ENCODE measurements at places on chromosomes 3 and 15.

- no peak for DNase-seq
These were observed 46.6 kb downstream of the DPPA2 start for GRCh38 chr3:109269577-109270275.

DNA sequence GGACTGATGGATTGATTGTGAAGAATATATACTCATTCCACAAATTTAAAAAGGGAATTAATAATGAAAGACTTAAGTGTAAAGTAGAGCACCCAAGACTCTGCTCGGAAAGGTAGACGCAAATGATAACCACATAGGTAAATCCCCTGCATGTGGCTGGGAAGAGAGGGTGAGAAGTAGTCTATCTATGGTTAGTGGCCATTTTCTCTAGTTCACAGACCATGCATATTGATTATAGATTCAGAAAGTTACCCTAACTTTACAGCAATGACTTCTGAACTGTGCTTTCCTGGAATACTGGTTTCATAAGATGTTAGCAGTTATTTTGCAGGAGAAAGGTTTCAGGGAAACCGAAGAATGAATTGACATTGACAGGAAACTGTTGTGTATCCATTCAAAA lies 51.7 kb downstream of the CASR start:
- DNase-seq = no peak

GRCh38 chr3:128585974-128586373 lies 64.6 kb downstream of the RPN1 start:
- DNase-seq = no peak

GRCh38 chr3:3848923-3849275 lies 49.7 kb downstream of the LRRN1 start:
- peak; percentile 48 for DNase-seq

GRCh38 chr15:40118473-40118872 lies 9.8 kb upstream of the BMF start:
- DNase-seq = no peak

DNA sequence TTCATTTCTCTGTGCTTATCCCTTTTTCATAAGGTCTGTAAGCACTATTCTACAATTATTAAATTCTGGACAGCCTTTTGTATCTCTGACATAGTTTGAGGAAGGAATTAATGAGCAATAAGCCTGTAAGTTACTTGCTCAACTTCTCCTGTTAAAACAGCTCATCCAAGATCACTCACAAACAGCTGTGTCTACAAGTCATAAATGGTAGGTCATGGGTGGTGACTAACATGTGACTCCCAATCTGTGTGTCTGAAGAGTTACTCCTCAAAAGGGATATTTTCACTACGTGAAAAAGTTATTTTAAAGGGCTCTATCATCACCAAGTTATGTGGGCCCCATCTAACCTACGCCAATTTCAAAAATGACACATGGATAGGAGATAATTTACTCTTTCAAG lies 145.2 kb upstream of the CBLB start:
- no peak for DNase-seq

- DNase-seq = no peak
These were observed 128.0 kb upstream of the CBLB start for GRCh38 chr3:105996781-105997180.

- no peak for DNase-seq
These were observed 50.1 kb upstream of the GATM start for GRCh38 chr15:45428491-45428890.

DNA sequence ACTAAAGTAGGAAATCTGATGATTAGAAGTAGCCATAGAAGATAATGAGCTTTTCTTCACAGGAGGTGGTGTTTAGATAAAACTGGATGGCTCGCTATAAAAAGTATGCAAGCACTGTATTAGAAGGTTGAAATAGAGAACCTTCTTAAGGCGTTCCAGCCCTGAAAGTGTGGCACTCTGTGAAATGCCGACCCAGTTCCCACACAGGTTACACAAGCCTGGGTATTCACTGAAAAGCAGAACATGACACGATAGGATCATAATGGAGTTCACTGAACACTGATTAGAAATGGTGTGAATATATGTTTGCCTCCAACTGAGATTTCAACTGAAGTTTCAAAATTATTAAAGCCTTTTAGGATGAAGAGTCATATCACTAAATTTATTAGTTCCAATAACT lies 15.0 kb upstream of the LRRC34 start:
- DNase-seq = no peak

DNA sequence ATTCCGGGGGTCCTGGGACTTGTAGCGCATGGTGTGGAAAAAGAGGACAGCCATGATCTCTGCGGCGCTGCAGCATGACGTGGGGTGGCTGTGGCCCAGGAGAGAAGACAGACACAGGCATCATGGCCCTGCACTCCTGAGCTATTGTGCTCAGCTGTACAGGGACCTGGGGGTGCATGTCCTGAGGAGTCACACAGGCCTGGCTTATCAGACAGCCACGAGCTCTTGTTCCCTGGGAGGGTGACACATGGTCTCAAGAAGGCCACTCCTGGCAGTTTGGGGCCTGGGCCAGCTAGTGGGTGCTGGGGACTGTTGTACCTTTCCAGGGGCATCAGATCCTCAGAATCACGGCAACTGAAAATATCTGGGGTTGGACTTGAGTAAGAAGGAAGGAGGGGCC lies 13.7 kb downstream of the TKT start:
- no peak for DNase-seq

- DNase-seq = no peak
These were observed 43.7 kb downstream of the NMD3 start for GRCh38 chr3:161264852-161265251.

DNA sequence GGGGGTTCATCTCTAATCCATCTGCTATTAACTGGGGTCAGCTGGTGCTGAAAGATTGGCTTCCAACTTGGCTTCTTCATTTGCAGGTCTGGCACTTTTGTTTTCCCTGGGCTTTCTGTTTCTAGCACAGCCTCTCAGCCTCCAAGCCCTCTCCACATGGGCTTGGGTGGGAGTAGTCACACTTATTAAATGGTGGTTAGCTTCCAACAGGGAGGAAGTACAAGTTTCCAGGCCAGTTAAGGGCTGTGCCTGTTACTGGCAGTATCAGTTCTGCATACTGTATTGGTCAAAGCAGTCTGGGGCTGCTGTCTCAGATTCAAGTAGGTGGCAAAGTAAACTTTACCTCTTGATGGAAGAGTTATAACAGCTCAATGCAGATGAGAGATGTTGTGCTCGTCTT lies 627.1 kb upstream of the CCDC54 start:
- DNase-seq = no peak

- DNase-seq = no peak
These were observed 298.9 kb upstream of the RORA start for GRCh38 chr15:61527836-61528580.

- peak; percentile 78 for DNase-seq
These were observed 21.3 kb downstream of the DUT start for GRCh38 chr15:48352474-48353072.

GRCh38 chr3:169241991-169242707 lies 421.4 kb downstream of the MECOM start:
- peak; percentile 80 for DNase-seq

DNA sequence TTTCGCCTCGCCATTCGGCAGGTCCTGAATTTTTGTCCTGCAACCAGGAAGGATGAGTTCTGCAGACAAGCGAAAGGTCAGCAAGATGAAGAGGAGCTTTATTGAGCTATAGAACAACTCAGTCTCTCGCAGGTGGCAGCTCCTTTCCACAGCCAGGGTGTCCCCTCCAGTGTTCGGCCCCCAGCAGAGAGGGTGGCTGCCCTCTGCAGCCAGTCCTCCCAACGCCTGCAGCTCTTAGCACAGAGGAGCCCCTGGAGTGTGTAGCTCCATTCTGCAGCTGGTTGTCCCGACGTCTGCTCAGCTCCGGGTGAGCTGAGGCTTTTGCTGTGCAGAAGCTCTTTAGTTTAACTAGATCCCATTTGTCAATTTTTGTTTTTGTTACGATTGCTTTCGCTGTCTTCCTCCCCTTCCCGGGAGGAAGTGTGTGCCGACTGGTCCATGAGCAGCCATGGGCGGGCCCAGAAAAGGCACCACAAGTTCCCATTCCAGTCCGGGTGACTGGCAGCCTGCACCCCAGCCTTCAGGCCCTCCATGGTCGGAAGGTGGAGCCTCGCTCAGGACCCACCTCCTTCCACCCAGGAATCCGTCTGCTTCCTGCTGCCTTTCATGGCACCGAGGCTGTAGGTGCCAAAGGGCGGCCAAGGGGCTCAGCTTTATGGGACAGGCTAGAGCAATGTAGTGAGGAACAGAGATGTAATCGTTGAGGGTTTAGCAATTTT lies 497.8 kb upstream of the CNTN4 start:
- no peak for DNase-seq

- no peak for DNase-seq
These were observed 114.4 kb upstream of the ABHD17C start for GRCh38 chr15:80580536-80581260.

- no peak for DNase-seq
These were observed 1.3 kb upstream of the PPP4R2 start for GRCh38 chr3:72995337-72995736.

GRCh38 chr15:43957724-43958123 lies 130.9 kb downstream of the WDR76 start:
- DNase-seq = no peak

- no peak for DNase-seq
These were observed 18.4 kb downstream of the KBTBD12 start for GRCh38 chr3:127933396-127933795.

- no peak for DNase-seq
These were observed 7.6 kb downstream of the ANXA2 start for GRCh38 chr15:60390231-60390630.

DNA sequence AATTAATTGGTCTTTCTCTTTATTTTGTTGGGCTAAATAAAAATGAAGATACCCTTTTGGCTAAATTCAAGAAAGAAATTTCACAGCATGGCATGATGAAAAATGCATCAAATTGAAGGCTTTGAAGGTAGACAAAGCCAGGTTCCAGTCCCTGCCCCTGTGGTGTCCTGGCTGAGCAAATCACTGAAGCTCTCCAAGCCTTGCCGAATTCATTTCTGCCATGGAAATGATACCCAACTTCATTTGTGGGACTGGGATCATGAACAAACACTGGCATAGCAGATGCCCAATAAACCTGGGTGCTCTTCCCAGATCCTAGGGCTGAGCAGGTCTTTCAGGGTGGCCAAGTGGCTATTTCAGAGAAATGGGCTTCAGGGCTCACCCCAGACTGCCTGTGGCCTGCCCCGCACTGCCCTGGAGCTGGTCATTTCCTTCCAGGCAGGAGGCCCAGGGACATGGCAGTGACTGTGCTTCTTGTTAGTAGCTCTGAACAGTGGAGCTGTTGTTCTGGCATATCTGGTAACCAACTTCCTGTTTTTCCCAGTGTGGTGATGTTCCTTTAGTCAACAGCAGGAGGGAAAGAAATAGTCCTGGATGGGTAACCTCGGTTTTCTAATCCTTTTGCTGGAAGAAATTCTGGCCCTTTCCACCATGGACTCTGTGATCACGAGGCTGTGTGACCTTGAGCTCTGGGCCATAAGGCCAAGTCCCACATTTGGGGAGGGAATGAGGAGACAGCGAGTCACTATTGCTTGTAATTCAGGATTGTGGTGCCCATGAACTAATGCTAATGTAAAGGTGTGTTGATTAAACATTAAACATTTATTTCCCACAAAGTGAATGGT lies 47.6 kb downstream of the CTDSPL start:
- DNase-seq = no peak

DNA sequence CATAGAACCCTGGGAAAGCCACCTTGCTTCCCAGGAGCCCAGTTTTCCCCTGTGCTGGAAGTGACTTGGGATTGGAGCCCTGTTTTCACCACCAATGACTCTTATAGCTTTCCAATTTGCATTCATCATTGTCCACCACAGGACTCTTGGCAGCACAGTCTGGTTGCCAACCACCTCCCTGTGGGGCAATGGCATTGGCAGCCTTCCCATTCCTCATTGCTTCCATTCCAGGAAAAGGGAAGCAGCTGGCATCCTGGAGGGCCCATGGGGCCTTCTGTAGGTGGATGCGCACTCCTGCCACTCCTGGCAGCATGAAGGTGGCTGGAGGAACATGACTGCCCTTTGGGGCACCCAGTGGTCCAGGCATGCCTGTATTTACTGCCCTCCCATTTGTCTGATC lies 57.7 kb downstream of the FEM1B start:
- DNase-seq = no peak

DNA sequence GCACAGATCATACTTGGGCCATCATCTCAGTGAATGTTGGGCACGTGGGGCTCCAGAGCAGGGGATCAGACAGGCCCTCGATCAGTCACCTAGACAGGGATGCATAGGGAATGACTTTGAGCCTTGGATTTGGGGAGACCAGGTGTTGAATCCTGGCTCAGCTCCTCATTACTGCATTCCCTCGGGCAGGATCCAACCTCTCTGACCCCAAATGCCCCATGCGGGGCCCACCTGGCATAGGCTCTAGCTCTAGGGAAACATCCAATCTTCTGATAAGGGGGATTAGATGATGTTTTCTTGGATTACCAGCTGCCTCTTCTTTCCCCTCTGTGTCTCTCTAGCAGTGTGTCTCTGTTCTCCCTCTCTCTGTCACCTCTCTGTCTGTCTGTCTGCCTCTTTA lies 22.7 kb downstream of the LOXL1 start:
- DNase-seq = no peak

DNA sequence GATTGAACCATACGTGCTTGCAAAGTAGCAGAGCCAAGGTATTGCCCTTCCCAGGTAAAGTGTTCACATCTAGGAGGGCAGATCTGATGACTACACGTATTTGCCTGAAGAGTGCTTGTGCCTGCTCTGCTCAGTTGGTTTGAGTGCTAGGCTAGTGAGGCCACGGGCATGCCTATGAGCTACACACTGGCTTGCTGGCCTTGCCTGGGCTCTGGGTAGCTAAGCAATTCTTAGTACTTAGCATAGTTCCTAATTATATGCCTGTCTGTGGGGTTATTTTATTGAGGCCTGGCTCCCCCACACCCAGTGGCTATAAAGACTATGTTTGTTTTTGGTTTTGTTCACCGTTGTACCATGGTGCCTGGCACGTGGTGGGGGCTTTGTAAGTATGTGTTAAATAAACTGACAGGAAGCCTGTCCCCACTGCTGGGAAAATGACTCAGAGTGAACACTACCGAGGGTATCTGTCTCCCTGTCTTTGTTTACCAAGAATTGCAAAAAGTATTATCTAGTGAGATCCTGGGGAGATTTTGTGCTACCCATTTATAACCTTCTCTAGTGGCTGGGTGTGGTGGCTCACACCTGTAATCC lies 72.1 kb upstream of the ETV5 start:
- no peak for DNase-seq

- DNase-seq = no peak
These were observed 121.8 kb upstream of the CHL1 start for GRCh38 chr3:74676-75243.

GRCh38 chr3:73520931-73521461 lies 103.7 kb downstream of the PDZRN3 start:
- peak; percentile 79 for DNase-seq

DNA sequence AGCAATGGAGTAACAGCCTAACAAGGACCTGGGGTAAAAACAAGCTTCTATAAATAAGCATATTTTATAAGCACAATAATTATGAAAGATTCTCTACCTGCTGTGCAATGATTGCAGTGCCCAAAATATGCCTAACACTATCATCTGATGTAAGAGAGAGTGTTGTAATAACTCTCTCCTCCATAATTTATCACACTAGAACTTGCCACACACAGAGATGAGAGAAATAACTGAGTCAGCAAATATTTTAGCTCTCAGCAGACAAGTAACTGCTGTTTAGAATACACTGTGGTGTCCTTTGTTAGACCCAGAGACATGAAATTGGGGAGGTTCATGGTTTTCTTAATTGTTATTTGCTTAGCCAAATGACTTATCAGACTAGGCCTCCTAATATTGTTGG lies 105.3 kb upstream of the ACP3 start:
- DNase-seq = no peak

Data from eye (tissue), 1 donor.